ENCODE measurements at places on chromosomes 7 and 10. TPM values are rescaled to one million over a fixed set of nuclear protein-coding genes. Genes with fewer than 3 reads are reported as not detected.

DNA sequence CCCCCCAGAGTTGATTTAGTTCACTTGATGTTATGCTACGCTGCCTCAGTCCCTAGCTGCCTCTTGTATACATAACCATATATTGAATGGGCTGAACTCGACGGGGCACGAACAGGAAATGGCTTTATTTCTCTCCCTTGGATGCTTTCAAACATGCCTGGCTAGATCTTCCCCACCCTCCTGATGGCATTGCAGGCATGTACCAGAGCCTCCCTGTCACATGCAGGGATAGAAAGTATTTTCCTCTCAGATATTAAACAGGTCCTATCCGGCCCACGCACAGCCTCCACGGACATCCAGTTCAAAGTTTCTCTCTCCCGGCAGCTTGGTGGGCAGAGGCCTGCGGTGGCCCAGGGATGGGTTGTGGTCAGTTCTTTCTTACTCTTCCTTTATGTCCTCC, 422.1 kb downstream of the RPS24 start:
- DNase-seq, result no peak

DNA sequence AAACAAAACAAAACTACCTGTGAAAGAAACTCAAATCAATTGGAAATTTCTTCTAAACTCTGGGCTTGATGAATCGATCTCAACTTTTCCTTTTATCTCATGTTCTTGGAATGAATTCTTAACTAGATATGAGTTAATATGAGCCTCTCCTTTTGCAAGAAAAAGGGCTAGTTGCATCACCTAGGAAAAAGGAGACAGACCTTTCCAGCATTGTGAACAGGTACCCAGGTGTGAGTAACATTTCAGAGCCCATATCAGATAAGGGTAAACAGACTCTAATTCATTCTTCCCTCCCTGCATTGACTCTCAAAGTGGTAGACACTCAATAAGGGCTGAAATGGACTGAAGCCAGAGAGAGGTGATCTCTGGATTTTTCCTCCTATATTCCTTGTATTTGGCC, 103.8 kb upstream of the AGR3 start:
- DNase-seq, result no peak

- DNase-seq, result no peak
These were observed 25.6 kb downstream of the SCD start for GRCh38 chr10:100372415-100373297.

- DNase-seq, result no peak
These were observed 56.5 kb downstream of the ZNF467 start for GRCh38 chr7:149716932-149717307.

DNA sequence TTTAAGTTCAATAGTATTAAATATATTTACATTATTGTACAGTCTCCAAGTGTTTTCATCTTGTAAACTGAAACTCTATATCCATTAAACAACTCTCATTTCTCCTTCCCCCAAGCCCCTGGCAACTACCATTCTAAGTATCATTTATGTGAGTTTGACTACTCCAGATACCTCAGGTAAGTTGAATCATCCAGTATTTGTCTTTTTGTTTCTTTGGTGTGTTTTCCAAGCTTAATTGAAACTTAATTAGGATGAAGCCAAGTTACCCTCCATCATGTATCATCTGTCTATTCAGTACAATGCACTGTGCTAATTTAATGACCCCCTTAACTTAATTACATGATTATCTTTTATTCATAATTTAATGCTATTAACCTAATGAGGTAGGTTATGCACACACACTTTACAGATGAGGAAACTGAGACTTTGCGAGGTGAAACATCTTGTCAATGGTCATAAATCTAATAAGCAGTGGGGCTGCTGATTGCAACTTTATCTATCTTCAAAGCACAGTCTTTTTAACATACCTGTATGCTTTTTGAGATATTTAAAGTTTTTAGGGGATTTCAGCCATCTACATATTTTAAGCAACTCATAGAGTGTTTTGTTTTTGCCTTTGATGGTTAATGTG, 663 bp downstream of the MACC1 start:
- no peak for DNase-seq

- DNase-seq, result no peak
These were observed 43.0 kb downstream of the SCRN1 start for GRCh38 chr7:29946428-29947186.

The SOSTDC1 gene
- polyA plus RNA-seq, result 0.08 TPM

The TMEM26 gene
- polyA plus RNA-seq, result 0.31 TPM

The PTN gene
- 2.0 TPM for polyA plus RNA-seq
